Activated CD4-positive, CD25-positive, alpha-beta regulatory T cell treated with anti-CD3 and anti-CD28 coated beads, Interleukin-2, amount 50 U/mL, for 16 hours (primary cell): ENCODE measurements at places on chromosomes 5 and 9.
A peak's percentile ranks its signal among the peaks of the same experiment; 100 is the strongest.

DNA sequence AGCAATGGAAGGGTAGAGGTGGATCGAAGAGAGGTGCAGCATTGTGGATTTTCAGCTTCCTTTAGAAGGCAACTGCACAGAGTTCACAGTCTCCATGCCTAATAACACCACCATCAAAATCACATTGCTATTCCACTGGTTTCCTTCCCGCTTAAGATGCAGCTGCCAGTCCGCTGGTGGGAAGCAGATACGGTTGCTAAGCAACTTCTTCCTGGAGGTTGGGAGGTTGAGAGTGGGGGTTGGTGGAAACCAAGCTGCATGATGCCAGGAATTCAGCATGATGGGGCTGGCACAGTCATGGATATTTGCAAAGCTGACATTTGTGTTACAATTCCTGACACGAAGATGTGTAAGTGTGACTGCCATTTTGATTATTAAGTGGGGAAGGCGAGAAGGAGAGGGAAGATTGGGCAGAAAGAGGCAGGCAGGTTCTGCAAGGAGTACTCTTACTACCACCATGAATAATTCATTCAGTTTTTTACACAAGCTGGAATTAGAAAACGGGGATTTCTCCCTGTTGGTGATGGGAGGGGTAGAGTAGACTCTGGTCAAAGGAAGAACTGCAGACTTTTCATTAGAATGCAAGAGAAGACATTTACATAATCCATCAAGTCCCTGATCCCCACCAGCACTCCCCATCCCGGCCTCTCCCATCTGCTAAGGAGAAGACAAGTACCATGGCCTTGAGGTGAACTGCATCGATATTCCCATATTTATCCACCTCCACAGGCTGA, 87.5 kb downstream of the GLDC start:
- no peak for DNase-seq

DNA sequence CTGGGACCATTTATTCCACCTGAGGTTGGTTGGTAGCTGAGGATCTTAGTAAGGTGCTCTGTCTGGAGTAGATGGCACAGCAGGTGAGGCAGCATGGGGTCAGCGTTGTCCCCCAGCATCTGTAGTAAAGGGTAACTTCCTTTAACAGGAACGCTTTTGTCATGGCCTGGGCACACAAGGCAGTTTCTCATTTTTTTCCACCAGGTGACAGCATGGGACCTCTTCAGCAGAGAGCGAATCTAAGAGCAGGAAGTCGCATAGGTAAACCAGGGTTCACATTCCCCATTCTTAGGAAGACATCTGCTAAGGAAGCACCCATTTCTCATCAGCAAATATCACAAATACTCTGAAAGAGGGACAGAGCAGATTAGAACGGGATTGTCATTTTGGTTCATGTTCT, 56.5 kb downstream of the GPR107 start:
- DNase-seq, result no peak

- DNase-seq, result no peak
Measured at GRCh38 chr5:68289498-68289897, 73.9 kb downstream of the PIK3R1 start.

DNA sequence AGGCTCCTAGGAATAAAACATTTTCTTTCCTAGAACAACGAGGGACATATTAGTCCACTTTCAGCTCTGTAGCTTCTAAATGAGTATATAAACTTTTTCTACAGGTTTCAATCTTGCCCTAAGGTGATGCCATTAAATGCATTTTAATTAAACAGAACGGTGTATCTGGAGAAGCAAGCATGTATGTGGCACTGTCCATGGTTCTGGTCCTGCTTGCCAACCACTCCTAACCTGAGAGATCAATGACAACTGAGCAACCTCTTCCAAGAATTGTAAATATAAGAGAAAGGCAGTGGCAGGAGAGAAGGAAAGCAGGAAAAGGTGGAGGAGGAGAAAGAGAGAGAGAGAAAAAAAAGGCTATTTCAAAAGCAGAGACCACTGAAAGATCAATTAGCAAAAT, 95.6 kb upstream of the SPOCK1 start:
- no peak for DNase-seq

DNA sequence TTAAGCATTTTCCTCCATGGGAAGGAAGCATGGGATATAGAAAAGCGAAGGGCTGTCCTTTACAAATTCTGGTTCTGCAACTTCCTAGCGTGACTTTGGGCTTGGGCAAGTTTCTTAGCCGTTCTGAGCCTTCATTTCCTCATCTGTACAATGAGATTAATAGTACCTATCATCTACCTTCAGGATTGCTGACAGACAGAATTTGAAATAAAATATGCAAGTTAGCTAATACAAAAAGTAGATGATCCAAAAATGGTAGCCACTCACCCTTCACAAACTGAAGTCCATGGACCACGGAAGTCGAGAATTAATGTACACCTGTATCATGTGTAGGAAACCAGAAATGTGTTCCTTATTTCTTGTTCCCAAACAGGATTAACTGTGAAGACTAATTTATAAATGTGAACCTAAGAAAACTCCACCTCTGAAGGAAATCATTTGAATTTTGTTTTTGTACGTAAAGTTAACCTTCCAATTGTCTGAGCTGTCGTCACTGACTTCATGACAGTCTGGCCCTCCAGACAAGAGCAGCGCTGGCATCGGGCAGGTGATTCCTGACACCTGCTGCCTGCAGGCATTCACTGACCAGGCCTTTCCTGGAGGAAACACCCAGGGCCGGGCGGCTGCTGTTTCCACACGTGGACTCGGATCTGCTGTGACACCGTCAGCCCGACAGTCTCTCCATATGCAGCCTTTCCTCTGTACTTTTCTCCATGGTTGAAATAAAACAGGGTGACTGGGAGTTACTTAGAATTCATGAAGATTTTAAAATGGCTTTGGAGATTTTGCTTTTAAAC, 63.4 kb downstream of the PSMB7 start:
- no peak for DNase-seq

GRCh38 chr5:78060421-78060820, 234.1 kb downstream of the AP3B1 start:
- no peak for DNase-seq

GRCh38 chr5:35939639-35940038, 1.2 kb upstream of the CAPSL start:
- DNase-seq, result no peak

GRCh38 chr5:145945620-145946111, 9.3 kb downstream of the SH3RF2 start:
- no peak for DNase-seq

GRCh38 chr5:89932771-89933181, 476.8 kb downstream of the CETN3 start:
- DNase-seq, result no peak

- DNase-seq, result no peak
Measured at GRCh38 chr9:97714435-97714834, 17.3 kb upstream of the XPA start.

DNA sequence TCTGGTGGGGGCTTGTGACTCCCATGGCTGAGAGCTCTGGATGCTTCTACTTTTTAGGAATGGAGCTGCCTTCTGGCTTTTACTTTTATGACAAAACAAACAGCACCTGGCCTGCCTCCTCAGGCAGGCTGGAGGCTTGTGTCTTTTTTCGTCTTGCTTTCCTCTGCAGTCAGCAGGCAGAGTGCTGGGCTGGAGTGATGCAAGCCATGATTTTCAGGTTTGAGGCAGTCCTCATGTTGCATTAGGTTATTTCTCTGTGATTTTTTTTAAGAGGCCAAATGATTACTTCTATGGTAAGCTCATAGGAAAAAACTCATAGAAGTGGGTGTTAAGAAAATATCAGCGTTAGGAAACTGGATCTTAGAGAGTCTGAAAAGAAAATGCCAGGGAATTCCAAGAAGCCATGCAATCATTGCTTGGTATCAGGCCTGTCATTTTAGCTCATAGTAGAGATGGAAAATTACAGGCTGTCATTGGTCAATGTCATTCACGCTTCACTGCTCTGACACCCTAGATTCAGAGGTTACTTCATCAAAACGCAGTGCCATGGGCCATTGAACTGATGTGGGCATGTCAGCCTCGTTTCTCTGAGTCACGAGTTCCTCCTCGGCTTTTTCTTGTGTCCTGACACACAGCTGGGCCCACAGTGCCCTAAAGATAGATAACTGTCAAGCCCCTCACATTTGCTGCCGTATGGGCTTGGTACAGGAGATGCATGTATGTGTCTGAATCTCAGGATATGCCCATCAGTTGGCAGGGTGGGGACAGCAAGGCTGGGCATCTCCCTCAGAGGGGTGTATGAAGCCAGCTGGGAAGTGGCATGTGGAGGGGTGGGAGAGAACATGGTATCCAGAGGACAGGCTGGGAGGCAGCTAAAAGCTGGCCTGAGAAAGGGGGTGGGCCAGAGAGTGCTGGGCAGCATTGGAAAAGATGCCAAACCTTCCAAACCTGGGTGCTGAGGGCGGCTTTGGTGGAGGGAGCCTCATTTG, 151.8 kb downstream of the HSPA4 start:
- no peak for DNase-seq

GRCh38 chr5:1047332-1047965, 38.8 kb downstream of the NKD2 start:
- no peak for DNase-seq

- no peak for DNase-seq
Measured at GRCh38 chr5:175561085-175561484, 82.7 kb downstream of the SFXN1 start.

DNA sequence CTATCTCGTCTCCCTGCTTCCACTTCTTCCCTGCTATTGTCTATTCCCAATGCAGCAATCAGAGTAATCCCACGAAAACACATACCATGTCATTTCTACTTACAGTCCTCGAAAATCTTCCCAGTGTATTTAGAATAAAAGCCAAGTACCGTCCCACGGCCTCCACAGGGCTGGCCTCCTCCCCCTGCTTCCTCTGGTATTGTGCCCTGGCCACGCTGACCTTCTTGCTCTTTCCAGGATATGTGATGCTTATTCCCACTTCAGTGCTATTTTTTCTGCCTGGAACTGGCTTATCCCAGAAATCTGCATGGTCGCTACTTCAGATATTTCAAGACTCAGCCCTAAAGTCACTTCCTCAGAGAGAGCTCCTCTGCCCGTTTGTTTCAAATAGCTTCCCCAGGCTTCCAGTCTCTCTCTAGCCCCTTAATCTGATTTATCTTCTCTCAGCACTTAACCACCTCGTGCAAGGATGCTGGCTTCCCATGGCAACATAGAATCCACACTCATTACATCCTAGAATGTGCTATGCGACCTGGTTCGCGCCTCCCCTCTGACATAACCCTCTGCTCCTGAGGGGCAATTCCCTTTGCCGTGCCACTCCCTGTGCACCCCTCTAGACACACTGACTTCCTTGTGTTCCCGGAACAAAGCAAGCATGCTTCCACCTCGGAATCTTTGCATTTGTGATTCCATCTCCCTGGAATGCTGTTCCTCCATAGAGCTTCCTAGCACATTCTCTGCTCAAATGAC, 365.9 kb downstream of the ZSWIM6 start:
- no peak for DNase-seq

GRCh38 chr5:136039202-136039601, 10.4 kb downstream of the TGFBI start:
- DNase-seq, result no peak

- peak; percentile 15 for DNase-seq
Measured at GRCh38 chr9:35826071-35826701, 2.3 kb downstream of the FAM221B start.

DNA sequence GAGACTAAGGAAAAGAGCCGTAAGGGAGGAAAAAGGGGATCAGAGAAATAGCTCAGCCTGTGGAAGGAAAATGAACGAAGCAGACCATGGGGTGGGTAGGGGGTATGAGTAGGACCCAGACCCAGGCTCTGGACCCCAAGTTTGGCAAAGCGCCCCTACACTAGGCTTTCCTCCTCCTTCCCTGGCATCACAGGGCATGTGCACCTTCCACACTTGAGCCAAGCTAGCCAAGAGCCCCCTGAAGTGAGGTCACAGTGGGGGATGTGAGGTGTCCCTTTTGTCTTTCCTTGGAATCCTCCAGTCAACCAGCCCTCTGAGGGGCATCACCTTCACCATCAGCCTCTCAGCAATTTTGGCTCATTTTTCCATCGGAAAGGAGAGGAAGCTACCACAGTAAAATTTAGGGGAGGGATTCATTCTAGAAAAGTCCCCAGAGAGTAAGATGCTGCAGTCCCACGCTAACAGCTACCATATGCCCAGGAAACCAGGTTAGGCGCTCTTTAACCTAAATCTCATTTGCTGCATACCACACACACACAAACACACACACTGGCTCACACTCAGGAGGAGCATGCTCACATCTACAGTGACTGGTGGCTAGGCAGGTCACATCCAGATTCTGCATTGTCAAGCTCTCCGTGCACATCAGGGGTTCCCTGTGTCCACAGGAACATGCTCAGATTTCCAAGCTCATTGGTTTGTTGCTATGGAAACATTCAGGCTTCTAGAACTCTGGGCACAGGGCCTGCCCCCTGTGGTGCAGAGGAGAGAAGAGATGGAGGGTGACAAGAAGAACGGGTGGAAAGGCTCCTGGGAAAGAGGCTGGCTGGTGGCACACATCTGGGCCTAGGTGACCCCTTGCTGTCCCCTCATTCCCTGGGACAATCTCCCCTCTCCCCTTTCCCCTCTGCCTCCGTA, 9.9 kb downstream of the REEP2 start:
- no peak for DNase-seq

- DNase-seq, result no peak
Measured at GRCh38 chr9:567747-568305, 273.7 kb upstream of the DMRT1 start.

- DNase-seq, result no peak
Measured at GRCh38 chr9:76985581-76985980, 33.9 kb upstream of the FOXB2 start.

DNA sequence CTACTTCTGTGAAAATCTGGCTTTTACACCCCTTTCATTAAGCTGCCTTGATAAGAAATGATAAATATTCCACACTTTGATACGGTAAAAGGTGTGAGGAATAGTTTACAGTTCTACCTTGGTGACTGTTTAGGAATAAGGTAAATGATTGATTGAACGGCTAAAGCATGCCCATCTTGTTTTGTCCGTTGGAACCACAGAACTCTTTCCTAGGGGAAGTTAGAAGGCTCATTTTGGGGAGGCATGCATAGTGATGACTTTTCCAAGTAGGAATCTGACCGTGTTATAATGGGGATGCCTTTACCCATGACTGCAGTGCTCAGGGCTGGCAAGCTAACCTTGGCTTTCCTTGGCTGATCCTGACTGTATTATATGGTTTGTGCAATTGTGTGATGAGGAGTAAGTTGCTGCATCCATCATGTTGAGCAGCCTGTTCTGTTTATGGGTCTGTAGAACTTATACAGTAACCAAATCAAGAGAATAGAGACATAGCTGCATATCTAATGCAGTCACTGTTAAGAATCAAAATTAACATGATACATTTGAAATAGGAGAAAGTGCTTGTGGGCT, 24.5 kb downstream of the PCSK5 start:
- no peak for DNase-seq

DNA sequence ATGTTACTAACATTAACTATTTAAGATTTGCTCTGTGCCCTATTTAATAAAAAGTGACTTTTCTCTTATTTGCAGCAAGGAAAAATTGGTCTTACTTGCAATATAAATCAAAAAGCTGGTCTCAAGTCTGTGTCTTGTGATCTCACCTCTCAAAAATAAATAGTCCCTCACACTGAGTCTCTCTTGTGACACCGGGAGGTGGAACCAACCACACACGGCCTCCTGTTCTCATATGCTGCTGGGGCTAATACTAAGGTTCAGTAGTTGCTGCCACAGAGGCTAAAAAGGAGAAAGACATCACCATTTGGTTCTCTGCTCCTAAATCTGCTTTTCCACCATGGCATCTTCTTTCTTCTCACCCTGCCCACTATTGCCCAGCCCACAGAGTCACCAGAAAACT, 175.8 kb upstream of the FTMT start:
- DNase-seq, result no peak
